ENCODE measurements at places on chromosomes 5 and 9. TPM values are rescaled to one million over a fixed set of nuclear protein-coding genes. Genes with fewer than 3 reads are reported as not detected.

The ERCC8 gene
- total RNA-seq = 23.3 TPM

The ANKS6 gene
- total RNA-seq = 12.6 TPM

The TMEM252 gene
- total RNA-seq = not detected

The ODF2 gene
- total RNA-seq = 44.2 TPM

The ZNG1F gene
- total RNA-seq = 3.4 TPM

The IFNA2 gene
- not detected for total RNA-seq

The RLN1 gene
- total RNA-seq = not detected

The HIGD2A gene
- 27.9 TPM for total RNA-seq

The SPAAR gene
- total RNA-seq = 3.2 TPM

The TSSK1B gene
- not detected for total RNA-seq

The C9 gene
- 0.34 TPM for total RNA-seq

The PDE8B gene
- under 0.01 TPM for total RNA-seq

The SGCD gene
- 0.84 TPM for total RNA-seq

The DMRT3 gene
- not detected for total RNA-seq

The GDNF gene
- total RNA-seq = not detected
